ENCODE measurements at places on chromosomes 11 and 22.
A peak's percentile ranks its signal among the peaks of the same experiment; 100 is the strongest.

DNA sequence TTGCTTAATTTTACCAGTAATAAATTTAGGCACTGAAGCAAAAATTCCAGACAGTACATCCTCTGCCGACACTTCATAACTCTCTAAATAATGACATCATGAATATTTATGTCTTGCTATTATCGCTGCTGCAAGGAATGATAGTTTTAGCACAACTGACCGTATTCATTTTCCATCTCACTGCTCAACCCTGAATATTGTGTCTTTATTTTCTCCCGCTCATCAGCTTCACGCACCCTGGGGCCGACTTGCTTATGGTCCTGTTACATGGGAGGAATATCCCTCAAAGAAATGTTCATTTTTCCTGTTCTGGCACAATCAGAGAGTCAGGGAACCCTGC, 33.3 kb downstream of the SLN start:
- no peak for DNase-seq

GRCh38 chr11:71305451-71306125, 53.2 kb upstream of the SHANK2 start:
- DNase-seq = no peak

GRCh38 chr22:32850157-32850556, 48.7 kb downstream of the TIMP3 start:
- DNase-seq = no peak

GRCh38 chr22:23841736-23842445, 3.1 kb upstream of the DERL3 start:
- DNase-seq = peak; percentile 78

DNA sequence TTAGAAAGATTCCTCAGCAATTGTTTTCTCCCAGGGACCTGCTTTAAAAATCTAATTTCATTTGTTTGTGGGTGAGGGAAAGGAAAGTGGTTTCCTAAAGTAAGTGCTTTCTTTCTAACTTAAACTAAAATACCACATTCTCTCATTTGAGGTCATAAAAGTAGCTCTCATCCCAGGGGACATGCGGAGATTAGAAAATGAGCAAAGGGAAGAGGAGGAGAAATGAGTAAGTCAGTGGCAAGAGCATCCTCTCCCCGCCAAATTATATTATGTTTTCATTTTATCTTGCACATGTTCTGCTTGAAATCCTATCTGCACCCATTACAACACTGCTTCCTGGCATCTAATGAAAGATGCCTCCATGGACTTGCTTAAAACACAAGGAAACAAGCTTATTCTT, 191.4 kb downstream of the ARHGAP42 start:
- no peak for DNase-seq

GRCh38 chr11:124839972-124840621, 25.1 kb upstream of the ROBO3 start:
- DNase-seq = no peak

GRCh38 chr11:83002053-83002452, 69.6 kb downstream of the RAB30 start:
- no peak for DNase-seq

GRCh38 chr11:10584071-10584501, 15.6 kb upstream of the LYVE1 start:
- no peak for DNase-seq

DNA sequence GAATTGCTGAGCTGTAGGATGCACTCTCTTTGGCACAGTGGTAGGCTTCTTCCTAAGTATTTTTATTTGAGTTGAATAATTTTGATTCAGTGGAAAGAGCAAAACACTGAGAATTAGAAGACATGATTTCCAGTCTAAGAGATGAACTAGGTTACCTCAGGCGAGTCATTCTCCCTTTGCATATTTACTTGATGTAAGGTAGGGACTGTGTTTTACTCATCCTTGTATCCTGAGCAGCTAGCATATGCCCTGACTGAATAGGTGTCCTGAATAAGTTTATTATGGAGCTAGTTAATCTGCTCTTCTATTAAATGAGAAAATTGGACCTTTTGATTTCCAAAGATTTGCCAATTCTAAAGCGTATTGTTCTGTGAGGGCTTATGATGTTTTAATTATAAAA, 50.7 kb downstream of the STIM1 start:
- no peak for DNase-seq

GRCh38 chr22:48342732-48343131, 1484.9 kb downstream of the BRD1 start:
- DNase-seq = no peak

- no peak for DNase-seq
Observed at GRCh38 chr11:61696602-61697001, 16.4 kb downstream of the DAGLA start.

GRCh38 chr22:31651664-31652063, 10.4 kb downstream of the PISD start:
- DNase-seq = no peak

- DNase-seq = peak; percentile 94
Observed at GRCh38 chr11:110711776-110712658, at the start of gene ARHGAP20. TSS of gene ARHGAP20 (minus strand) at chr11:110712437. CDS start at chr11:110712231, 206 bp downstream.

- DNase-seq = peak; percentile 69
Observed at GRCh38 chr11:121194731-121195596, 93.9 kb downstream of the TECTA start.

DNA sequence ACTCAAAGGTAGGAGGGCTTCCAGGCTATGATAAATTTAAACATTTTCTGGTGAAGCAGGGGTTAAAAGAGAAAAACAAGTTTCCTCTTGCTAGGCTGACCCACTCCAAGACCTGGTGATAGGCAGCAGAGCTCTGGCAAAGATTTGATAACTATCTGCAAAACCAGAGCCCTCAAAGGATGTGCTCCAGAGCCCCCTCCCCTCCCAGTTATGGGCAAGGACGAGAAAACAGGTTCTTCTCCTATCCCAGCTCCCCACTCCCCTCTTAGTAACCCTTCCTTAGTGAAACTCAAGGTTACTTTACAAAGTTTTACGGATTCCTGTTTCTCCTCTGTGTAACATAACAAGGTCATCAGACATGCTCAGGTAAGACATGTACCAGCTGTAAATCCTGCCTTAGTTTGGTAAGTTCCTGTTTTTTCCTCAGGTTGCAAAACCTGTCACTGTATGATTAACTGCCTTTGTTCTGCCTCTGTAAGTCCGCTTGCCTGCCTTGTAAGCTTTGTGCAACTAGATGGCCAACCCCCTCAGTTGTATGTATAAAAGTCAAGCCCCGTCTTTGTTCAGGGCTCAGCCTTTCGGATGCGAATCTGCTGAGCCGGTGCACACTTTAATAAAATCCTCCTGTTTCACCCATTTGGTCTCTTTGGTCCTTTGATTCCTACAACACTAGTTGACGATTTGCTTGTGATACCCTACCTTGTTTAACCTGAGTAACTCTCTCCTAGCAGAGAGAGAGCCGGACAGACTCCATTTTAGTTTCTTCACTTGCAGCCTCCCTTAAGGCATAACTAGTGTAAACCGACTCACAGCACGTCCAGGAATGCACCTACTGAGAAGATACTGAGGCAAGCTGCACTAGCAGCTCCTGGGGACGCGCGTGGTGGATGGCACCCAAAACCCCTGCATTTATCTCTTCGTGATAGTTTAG, 13.9 kb downstream of the APOBEC3H start:
- peak; percentile 21 for DNase-seq

- peak; percentile 98 for DNase-seq
Observed at GRCh38 chr22:41197038-41197972, 7.8 kb upstream of the L3MBTL2 start.

- DNase-seq = no peak
Observed at GRCh38 chr11:116545912-116546311, 226.9 kb downstream of the BUD13 start.

GRCh38 chr22:19179497-19180048, 1.0 kb upstream of the SLC25A1 start:
- DNase-seq = peak; percentile 90

- DNase-seq = no peak
Observed at GRCh38 chr22:47022475-47022874, 260.0 kb downstream of the TBC1D22A start.

GRCh38 chr22:43164636-43165035, 13.3 kb downstream of the TSPO start:
- no peak for DNase-seq

- DNase-seq = peak; percentile 35
Observed at GRCh38 chr22:30202531-30203006, 44.0 kb downstream of the LIF start.

DNA sequence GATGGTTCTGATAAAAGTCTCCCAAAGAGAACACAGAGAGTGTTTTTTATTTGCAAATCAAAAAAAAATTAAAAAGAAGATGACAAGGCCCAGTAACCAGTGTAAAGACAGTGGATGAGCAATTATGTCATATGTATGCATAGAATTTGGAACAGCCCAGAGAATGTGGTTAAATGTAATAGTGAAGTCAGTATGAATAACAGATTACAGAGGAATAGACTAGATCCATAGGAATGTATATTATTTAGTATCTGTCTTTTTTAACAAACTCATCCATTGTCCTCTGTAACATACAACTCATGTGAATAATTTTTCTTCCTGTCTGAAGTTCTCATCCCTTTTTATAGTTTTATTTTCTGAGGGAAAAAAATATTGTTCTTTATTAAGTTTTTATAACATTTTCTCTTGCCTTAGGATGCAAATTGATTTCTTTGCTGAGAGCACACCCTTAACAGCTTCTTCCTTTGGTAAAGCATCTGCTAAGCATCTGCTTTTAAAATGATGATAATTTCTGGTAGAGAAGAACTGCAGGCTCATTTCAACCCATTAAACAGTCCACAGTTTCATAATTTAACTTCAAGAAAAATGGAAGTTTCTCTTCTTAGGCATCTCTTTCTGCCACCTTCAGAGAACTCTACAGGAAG, 266.5 kb upstream of the MTNR1B start:
- no peak for DNase-seq

GRCh38 chr11:119155733-119156492, 7.1 kb downstream of the ABCG4 start:
- peak; percentile 76 for DNase-seq

- DNase-seq = peak; percentile 3
Observed at GRCh38 chr11:81237139-81237538, 1496.5 kb downstream of the FAM181B start.

DNA sequence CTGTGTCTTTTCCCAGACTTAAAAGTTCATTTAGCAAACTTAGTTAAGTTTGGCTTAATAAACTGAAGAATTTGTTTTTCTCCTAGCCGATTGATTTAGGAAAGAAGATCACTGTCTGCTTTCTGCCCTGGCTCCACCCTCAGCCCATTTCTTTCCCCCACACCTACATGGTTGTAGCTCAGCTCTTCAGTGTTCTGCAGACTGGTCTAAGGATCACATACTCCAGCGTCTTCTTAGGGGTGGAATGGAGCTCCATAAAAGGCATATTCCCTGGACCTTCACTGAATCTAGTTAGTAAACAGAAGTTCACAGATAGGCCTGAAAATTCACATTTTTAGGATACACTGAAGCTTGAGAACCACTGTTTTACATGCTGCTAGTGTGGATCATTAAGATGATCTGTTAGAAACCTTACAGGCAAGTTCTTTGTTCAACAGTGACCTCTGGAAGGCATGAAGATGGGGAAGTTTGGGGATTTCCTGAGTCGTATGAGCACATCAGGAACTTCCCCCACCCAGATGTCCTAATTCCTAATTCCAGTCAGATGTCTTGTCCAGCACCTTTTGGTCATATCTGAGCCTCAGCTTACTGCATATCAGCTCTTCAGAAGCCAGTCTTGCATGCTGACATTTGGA, 16.8 kb downstream of the PIWIL4 start:
- DNase-seq = no peak

GRCh38 chr22:33807470-33807869, 112.8 kb downstream of the LARGE1 start:
- DNase-seq = no peak

- DNase-seq = no peak
Observed at GRCh38 chr11:18312663-18313420, 9.1 kb downstream of the HPS5 start.

GRCh38 chr11:73875840-73876239, 806 bp downstream of the COA4 start:
- no peak for DNase-seq

GRCh38 chr11:3686751-3687150, 15.6 kb upstream of the CHRNA10 start:
- DNase-seq = no peak

- no peak for DNase-seq
Observed at GRCh38 chr22:25729016-25729995, 12.7 kb upstream of the MYO18B start.

DNA sequence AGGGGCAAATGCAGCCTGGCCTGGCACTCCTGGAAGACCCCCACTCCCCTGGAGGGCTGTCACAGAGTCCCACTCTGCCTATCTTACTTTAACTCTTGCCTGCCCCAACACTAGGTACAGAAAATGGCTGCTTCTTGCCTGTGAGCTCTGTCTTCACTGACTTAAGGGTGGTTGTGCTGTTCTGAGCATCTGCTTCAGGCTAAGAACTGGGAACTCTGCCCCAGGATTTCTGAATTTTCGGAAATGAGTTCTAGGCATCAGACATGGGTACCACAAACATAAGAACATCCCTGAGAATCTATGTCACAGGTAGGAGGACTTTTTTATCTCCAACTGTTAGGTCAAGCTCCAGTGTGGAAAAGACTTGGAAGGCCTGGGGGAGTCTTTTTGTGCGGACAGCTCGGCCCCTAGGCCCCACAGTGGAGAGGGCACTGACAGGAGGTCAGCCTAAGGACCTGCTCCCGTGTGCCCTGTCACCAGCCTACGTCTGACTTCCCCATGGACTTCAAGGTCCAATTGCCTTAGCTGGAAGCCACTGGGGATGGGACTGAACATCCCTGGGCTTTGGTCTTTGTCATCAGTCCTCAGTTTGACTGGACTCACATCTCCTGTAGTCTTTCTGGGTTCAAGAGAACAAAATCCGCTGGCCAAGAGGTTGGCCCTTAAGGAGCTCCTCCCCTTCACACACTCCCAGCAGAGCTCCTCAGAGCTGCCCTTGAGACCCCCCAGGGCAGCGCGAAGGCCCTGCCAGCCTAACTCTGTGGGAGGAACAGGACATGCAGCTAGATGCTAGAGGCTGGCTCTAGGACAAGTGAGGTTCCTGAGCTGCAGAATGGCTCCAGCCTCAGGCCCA, 31.9 kb downstream of the PPP2R1B start:
- no peak for DNase-seq
